ENCODE measurements at places on chromosomes 3 and 15.
A peak's percentile ranks its signal among the peaks of the same experiment; 100 is the strongest.

DNA sequence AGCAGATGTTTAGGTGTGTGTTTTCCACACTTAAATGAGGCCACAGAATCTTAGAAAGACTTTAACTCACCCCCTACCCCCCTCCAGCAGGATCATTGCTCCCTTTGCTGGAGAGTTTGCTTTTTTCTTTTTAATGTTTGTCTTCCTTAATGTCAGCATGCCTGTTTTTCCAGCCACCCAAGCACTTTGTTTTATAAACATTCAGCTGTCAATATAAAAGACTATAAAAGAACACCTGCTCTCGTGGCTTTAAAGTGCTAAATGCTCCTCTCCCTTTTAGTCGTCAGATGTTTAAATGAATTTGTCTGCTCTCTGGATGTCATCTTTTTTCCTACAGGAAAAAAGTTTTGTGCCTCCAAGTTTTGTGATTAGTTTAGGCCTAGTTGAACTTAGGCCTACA lies 61.7 kb downstream of the SIDT1 start:
- DNase-seq = no peak

GRCh38 chr3:4805662-4806061 lies 173.6 kb upstream of the BHLHE40 start:
- DNase-seq = no peak

- DNase-seq = no peak
Observed at GRCh38 chr15:74194572-74195559, 7.7 kb downstream of the STRA6 start.

DNA sequence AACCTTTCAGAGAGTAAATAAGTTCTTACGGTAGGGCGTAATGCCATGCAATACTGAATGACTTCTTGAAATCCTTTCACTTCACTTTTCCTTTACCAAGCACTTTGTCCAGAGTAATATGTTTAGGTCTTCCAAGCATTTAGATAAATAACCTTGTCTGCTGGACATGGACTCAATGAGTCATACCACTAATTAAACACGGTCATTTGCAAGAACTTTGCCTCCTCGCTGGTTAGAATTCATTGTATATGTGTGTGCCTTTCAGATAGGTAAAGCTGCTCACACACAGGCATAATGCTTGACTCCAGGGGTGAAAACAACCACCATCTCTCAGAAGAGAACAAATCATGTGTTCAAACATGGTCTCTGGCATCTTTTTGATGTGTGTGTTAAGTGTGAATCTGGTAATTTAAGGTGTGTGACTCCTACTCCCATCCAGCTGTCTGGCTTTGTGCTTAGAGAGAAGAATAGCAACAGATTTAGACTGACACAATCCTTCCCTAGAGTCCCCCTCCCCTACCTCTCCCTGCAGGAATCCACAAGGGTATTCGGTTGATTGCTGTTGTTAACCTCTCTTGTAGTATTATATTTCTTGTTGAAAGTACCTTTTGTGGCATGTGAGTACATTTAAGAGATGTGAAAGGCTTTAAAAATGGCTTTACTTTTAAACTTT lies 419.0 kb downstream of the CNTN4 start:
- no peak for DNase-seq

DNA sequence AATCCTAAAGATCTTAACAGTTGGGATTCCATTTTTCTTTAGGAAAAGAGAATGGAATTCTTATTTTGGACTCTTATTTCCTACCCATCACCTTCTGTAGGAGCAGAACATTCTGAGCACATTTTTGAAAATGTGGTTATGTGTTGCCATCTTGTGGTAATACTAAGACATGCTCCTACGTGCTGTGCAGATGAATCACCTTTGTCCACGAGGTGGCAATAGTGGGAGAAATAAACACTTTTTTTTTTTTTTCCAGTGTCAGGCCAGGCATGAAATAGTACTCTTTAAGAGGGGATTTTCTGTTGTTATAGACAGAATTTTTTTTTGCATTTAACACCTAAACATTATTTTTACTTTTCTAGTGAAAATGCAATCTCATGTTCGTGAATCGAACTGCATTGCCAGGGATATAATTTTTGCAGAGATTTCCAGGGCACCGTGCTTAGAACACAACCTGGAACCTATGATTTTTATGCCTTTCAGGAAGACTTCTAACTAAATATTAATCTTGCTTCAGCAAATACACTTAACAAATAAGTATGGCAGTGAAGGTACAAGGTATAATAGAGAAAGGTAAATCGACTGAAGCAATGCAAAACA lies 196.6 kb downstream of the GAP43 start:
- DNase-seq = peak; percentile 86

DNA sequence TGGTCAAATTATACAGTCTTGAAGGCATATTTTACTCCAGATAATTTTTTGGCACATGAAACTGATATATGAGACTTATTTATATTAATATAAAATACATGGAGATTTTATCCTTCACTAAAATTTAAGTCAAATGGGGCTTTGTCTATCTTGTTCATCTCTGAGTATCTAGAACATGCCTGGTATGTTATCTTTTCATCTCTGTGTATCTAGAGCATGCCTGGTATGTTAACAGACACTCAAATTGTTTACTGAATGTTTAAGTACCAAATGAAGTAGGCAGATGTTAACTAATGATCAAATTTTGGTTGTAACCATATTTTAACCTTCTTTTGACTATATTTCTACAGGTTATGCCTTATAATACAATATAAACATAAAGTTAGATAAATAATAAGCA lies 7.7 kb downstream of the GTF2A2 start:
- DNase-seq = no peak

DNA sequence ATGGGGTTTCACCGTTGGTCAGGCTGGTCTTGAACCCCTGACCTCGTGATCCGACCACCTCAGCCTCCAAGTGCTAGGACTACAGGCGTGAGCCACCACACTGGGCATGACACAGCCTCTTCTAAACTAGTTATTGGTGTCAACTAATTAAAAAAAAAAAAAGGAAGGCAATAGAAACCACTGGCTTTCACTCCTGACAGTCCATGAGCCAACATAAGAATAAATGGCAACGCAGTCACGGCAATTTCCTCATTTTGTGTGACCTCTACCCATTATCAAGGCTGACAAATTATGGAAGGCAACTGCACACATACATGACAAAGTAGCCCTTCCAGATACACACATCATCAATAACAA lies 5.9 kb downstream of the ARHGEF3 start:
- DNase-seq = no peak

GRCh38 chr15:100602823-100603393 lies 519 bp downstream of the ASB7 start:
- peak; percentile 88 for DNase-seq

DNA sequence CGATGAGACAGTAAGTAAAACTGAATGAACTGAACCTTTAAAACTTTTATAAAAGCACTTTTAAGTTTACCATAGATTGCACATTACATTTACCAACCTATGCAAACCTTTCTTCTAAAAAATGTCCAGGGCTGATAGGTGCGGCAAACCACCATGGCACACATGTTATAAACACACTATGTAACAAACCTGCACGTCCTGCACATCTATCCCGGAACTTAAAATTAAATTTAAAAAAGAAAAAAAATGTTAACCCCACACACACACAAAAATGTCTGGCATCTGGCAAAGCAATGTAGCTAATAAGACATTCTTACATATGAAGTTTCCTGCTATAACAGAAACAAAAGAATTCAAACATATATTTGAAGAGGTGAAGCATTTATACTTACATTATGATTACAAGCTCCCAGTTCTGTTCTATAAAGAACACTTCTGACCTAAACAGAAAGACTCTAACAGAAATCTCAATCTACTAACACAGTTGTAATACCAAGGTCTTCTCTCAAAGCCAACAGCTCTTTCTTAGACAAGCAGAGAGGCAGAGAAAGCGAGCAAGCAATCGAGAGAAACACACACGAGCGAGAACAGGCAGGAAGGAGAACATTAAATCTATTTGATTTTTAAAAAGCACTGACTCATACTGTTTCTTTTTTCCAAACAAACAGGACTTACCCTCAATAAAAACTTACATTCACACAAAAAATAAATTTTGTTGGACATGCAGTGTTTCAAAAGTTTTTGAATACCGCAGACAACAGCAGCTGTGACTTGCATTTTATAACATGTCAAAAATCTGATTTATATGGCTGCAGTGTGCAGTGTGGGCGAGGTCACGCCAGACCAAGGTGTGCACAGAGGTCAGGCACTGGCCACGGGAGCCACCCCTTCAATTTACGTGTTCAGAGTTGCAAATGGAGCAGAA lies at the start of gene NRG4:
NRG4 (minus strand) TSS at position 798 of the 925 bp plus-strand sequence. CDS start 1,194 bp downstream, outside the sequence.
- DNase-seq = no peak

- DNase-seq = peak; percentile 67
Observed at GRCh38 chr15:98801234-98801561, 152.9 kb downstream of the IGF1R start.

GRCh38 chr15:96264801-96265515 lies 65.5 kb upstream of the NR2F2 start:
- peak; percentile 89 for DNase-seq

GRCh38 chr3:129705274-129705673 lies 98.8 kb upstream of the PLXND1 start:
- DNase-seq = no peak

DNA sequence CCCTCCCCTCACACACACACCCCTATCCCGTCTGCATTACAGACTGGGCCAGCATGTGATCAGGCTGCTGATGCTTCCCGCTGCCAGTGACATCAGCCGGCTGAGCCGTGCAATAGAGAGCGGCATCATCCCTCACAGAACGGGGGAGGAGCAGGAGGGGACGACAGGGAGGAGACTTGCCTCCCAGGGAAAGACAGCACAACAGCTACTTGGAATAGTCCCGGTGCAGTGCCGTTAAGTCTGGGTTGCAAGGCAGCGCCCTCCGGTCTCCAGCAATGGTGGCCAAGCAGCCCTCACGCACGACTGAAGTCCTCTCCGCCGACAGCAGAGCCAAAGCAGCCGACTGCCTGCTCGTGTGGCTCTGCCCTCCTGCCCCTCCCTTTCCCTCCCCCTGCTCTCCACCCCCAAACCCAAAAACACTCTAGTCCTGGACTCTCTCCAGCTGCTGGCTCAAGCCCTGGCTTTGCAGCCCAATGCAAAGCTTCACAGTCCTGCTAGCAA lies 31.5 kb upstream of the RPS17 start:
- peak; percentile 87 for DNase-seq

GRCh38 chr15:74869726-74870407 lies 3.3 kb downstream of the SCAMP2 start:
- no peak for DNase-seq

DNA sequence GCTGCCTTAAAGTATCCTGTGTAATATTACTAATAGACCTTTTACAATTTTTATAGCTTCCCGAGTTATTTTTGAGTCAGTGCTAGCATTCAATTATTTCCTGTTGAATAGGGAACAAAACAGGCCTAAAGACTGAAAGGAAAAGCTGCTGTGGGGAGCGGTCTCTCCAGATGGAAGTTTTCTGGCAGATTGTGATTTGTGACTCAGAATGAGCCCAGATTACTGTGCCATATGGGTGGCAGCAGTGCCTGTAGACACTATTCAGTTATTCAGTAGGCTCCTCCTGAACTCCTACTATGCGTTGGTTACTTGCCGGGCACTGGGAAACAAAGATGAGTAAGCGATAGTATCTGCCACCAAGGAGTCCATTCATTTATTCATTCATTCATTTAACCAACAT lies 211.8 kb downstream of the CHST2 start:
- no peak for DNase-seq

DNA sequence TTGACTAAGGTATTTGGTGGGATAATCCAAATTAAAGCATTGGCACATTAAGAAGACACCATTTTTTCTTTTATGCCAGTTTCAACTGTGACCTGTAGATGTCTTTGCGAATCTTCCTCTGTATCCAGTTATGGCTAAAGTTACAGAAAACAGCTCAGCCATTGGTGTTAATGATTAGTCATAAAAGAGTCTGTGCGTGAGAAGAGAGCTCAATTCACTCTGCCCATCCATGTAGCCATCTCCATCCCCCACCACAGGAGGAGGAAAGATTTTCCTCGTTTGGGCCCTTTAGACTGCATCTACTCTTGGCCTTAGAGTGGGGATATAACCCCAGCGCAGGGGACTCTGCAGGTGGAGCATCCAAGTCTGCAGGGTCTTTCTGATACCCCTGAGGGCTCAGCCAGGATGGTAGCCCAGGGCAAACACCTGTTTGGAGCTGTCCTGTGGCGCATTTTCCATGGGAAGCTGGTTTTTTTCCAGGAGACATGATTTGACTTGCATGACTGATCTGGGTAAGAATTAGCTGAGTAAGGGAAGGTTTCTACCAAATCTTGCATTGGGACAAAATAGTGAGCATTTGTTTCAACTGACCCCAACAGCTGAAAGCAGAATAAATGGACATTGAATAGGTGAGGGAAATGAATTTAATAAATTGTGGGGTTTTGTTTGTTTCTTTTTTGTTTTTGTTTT lies 29.5 kb downstream of the NANOGP8 start:
- DNase-seq = no peak

DNA sequence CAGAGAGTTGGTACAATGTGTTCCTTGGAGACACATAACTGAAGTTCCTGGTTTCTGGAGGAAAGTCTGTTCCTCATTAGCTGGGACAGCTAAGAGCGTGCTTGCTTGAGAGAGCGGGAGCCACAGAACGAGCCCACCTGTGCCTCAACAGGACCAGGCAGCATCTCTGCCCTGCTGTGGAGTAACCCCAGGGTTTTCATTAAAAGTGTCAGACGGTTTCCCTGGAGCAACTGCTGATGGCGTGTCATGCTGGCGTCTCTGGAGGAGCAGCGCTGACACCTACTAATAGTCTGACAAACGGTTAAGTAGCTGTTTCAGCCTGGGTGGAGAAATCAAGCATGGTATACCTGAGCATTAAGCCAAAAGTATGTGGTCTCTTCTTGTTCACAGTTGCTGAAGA lies 150.0 kb downstream of the MCTP2 start:
- peak; percentile 90 for DNase-seq

DNA sequence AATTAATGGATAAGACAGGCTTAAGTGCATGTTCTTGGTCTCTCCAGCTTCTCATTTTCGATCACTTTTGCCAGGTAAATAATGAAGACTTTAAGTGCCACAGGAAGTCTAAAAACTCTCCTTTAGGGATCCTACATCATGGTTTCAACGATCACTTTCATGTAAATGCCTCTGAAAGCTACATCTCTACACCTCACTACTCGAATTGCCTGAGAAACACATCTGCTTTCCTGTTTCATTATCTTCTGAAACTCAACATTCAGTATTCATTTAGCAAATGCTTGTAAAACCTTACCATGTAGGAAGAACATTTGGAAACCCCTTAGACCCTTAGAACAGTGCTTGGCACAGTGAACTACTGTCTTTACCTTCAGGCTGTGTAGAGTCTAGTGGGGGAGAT lies 16.2 kb downstream of the THAP10 start:
- DNase-seq = no peak
